Glutamatergic neuron (in vitro differentiated cells): ENCODE measurements at places on chromosomes 3 and 15.

DNA sequence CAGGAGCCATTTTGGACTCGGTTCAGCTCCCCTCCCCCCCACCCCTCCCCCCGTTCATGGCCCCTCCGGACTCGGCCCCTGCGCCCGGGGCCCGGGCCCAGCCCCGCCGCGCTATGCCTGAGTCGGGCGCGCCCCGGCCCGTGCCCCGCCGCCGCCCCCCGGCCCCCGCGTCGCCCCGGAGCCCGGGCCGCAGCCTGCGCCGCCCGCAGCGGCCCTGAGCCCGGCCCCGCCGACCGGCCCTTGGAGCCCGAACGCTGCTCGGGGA, 155 bp downstream of the ACVR2B start:
- no peak for DNase-seq

DNA sequence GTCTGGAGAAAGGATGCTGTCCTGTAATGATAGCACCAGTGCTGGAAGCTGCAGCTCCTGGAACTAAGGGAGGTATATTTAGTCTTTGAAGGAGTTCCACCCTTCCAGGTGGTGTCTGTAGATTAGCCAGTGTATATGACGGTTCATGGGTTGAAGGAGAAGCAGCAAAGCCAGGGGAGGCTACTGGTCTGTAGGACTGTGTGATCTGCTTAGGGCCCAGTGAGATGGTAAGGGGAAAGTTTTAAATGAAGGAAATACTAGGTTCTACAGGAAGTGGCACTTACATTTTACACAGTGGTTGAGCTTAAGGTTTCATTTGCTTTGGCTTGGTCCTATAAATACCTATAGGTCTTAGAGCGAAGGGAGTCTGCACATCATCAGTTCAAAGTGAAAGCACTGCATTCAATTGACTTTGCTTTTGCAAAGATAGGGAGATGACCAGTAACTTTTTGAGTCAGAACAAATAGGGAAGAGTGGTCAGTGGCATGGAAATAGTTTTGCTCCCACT, 5.6 kb downstream of the SLC25A38 start:
- DNase-seq, result no peak

GRCh38 chr15:58285212-58285920, 146.4 kb upstream of the LIPC start:
- no peak for DNase-seq

DNA sequence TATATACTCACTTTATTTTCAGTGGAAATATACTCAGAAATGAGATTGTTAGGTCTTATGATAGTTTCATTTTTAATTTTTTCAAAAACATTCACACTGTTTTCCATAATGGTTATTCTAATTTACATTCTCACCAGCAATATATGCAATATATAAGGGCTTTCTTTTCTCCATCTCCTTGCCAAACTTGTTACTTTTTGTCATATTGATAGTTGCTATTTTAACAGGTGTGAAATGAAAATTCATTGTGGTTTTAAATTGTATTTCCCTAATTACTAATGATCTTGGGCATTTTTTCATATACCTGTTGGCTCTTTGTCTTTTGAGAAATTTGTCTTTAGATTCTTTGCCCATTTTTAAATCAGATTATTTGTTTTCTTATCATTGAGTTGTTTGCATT, 325.2 kb downstream of the DIPK2A start:
- DNase-seq, result no peak

GRCh38 chr15:79932447-79932846, 35.6 kb upstream of the MTHFS start:
- no peak for DNase-seq

GRCh38 chr3:173770796-173771573, 373.4 kb downstream of the NLGN1 start:
- DNase-seq, result no peak

- DNase-seq, result no peak
Observed at GRCh38 chr3:130569461-130570365, 52.7 kb downstream of the COL6A6 start.

DNA sequence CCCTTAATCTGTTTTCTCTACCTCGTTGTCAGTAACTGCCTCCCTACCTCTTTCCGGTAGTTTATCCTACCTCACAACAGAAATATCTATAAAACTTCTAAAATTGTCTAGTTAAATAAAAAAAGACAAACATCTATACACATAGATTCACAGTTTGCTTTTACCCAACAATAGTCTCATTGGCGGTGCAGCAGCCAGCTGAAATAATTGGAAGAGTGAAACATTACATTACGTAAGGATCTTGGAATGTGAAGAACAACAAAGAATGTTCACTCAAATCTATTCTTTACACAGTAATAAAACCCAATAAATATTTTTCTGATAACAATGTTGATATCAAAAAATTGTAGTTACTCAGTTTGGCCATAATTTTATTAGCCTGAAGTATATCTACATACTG, 115.5 kb upstream of the ARPP21 start:
- DNase-seq, result no peak

DNA sequence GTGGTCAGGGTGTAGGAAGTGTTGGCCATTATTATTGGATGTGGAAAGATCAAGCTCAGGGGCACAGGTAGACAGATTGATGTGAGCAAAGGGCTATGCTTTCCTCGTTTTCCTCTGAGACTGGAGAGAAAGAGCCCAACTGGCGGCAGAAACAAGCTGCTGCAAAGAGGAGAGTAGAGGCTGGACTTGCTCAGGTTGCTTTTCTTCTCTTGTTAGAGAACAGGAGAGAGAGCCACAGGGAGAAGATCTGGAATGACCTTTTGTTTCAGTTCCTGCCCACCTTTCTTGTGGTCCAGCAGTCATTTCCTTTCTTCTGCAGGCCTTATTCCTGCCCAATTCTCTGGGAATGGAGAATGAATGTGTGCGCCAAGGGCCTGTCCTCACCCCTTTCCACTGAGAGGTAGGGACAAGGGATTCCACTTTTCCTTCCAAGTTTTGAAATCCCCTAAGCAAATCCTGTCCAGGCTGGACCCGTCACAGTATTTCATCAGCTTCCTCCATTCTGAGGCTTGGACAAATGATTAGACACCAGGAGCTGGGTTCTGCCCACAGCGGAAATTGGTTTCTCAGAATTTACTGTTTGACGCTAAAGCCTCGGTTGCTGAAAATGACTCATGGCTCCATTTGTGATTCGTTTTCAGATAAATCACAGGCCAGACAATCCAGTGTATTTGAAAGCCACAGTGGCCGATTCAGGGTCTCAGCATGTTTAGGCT, 16.1 kb downstream of the ZNF80 start:
- no peak for DNase-seq

GRCh38 chr3:154795582-154795981, 284.5 kb upstream of the MME start:
- DNase-seq, result no peak

DNA sequence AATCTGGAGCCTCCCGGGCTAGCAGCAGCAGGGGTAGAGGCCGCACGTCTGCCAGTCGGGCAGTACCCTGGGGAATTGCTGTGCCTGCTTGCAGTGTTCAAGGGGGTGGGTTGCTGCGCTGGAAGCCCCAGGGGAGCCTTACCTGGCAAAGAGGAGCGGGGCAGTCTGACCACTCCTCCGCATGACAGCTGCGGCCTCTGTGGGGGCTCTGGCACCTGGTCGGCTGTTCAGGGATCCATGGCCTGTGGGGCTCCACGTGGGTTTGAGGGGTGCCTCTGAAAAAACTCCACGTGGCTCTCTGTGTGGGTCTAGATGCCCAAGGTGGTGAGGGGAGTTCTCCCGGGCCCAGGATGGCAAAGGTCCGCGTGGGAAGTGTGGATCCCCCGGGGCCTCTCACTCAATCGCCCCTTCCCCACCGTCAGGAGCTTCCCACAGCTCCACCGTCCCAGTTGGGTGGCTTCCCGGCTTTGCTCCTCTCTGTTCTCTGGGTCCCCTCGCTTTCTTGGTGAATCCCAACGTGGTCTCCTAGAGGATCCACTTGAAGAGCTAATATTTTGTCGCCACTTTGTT, 184.5 kb downstream of the EFHB start:
- DNase-seq, result no peak

- DNase-seq, result no peak
Observed at GRCh38 chr3:106036696-106037095, 167.9 kb upstream of the CBLB start.

DNA sequence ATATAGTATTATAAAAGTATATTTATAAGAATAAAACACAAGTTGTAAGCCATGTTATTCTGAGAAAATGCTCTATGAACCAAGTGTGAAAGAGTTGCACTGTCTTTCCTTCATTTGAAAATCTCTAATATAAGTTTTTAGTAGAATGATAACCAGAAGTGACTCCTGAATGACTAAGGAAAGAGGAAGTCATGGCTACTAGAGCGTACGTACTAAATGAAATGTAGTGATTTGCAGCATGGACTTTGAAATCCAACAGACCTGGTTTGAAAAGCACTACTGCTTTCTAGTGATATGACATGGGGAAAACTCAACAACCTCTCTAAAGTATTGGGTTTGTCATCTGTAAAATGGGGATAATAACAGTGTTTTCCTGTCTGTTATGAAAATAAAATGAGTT, 10.3 kb upstream of the DNAJC13 start:
- no peak for DNase-seq

GRCh38 chr15:43998607-43999006, 171.8 kb downstream of the WDR76 start:
- DNase-seq, result no peak

- DNase-seq, result no peak
Observed at GRCh38 chr3:152656214-152656971, 178.5 kb upstream of the P2RY1 start.

- no peak for DNase-seq
Observed at GRCh38 chr3:194310060-194310835, 40.9 kb downstream of the CPN2 start.

- peak; percentile 56 for DNase-seq
Observed at GRCh38 chr15:45573961-45574629, 13.1 kb upstream of the BLOC1S6 start.

- DNase-seq, result peak; percentile 91
Observed at GRCh38 chr3:197599089-197599765, 43.5 kb upstream of the BDH1 start.

DNA sequence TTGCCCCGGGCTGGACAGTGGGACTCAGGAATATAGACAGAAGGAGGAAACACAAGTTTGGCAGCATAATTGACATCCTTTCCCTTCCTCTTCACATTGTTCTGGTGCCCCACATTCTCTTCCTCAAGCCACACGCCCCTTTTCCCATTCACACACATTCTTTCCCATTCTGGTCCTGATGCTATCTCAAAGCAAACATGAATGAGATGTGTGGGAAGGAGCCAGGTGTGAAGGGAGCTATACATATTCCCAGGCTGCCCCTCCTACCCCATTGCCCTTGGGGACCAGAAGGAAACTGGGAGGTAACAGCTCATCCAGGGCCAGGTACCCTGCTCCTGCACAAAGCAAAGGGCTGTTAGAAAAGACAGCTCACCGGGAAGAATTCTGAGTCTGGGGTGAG, 23.4 kb upstream of the CLK3 start:
- DNase-seq, result no peak

GRCh38 chr3:40099871-40100270, 209.6 kb upstream of the EIF1B start:
- no peak for DNase-seq

DNA sequence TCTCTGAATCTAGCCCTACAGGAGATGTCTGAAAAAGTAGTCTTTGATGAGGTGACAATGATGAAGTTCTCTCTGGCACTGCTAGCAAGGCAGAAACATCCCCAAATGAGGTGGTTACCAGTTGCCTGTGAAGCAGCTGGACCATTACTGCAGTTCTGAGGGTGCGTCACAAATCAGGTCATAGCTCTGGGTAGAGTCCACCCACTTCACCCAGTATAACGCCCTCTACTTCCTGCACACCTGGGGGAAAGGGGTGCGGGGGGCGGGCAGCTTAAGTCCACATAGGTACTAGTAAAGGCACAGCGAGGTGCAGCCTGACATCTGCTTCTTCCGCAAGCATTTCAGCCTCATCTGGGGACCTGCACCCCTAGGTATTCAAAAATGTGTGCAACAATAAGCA, 13.4 kb upstream of the SATB1 start:
- DNase-seq, result no peak

GRCh38 chr3:43707266-43707665, 16.5 kb downstream of the ABHD5 start:
- DNase-seq, result no peak

- no peak for DNase-seq
Observed at GRCh38 chr15:89766357-89767311, 9.5 kb upstream of the MESP2 start.

GRCh38 chr3:14331251-14331650, 71.2 kb upstream of the SLC6A6 start:
- DNase-seq, result no peak

DNA sequence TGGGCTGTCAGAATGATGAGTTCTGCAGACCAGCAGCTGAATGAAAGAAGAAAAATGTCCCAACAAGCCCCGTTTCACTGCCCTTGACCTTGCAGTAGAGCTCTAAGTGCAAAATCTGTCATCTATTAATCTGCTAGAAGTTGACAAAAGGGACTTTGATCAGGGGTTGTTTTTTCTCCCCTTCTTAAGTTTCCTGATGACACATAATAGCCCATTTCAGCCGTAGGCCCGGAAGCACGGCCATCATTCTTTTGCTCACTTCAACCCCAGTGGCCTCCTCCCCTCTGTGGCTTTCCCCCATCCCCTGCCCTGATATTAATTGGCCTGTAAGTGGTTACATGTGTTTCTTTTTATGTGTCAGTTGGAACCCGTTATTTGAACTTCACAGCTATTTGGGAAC, 298.9 kb downstream of the RPLP1 start:
- no peak for DNase-seq

- DNase-seq, result no peak
Observed at GRCh38 chr3:11553436-11554235, 90.1 kb downstream of the VGLL4 start.

DNA sequence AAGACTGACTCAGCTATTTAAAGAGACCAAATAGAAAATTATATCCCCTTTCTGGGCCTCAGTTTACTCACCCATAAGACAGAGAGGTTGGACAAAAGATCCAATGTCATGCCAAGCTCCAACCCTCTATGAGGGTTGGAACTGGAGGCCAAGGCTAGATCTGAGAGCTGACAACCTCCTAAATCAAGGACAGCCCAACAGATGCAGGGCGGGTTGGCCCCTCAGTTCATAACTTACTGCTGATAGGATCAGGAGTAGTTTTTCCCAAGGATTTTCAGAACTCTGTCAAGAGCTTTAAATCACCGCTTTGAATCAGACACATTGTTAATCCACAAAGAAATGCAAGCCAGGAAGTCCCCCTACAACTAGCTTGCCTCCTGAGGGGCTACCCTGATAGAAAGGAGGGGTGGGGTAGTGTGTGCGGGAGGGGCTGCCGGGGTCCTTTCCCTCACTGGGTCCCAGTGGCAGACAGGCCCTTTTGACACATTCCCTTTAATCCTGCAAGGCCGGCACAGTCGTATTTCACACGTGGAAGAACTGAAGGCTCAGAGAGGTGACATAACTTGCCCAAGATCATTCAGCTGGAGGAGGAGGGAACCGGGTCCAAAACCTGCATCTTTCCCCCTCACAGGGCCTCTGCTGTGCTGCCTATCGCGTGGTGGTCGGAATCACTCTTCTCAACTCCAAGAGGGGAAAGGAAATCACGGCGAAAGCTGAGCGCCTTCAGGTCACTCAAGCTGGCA, 21.4 kb downstream of the BMF start:
- no peak for DNase-seq

- DNase-seq, result no peak
Observed at GRCh38 chr3:62143843-62144450, 229.4 kb downstream of the FEZF2 start.

GRCh38 chr3:125145751-125146475, 66.6 kb downstream of the SLC12A8 start:
- no peak for DNase-seq
